Mucosa of descending colon (tissue), 3 donors: ENCODE measurements at places on chromosomes 2 and 18.
A peak's percentile ranks its signal among the peaks of the same experiment; 100 is the strongest.

DNA sequence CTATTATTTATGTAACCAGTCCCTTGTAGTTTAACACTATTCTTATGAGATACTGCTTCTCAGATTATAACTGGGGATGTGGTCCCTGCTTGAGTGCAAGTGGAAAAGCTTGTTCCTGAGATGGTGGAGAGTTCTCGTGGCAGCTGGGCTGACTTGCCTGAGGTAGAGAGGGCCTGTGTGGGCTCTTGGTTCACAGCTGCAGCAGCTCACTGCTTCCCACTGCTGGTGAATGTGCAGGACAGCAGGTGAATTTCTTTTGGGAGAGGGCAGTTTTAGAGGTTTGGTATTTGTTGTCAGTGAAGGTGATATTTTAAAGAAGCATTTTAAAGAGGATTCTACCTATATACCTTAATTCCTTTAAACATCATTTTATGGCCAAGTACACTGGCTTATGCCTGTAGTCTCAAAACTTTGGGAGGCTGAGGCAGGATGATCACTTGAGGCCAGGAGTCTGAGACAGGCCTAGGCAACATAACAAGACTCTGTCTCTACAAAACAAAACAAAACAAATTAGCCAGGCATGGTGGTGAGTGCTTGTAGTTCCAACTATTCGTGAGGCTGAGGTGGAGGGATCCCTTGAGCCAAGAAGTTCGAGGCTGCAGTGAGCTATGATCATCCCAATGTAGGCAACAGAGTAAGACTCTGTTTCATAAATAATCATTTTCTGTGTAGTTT lies 94.8 kb downstream of the MTA3 start:
- peak; percentile 64 for DNase-seq

DNA sequence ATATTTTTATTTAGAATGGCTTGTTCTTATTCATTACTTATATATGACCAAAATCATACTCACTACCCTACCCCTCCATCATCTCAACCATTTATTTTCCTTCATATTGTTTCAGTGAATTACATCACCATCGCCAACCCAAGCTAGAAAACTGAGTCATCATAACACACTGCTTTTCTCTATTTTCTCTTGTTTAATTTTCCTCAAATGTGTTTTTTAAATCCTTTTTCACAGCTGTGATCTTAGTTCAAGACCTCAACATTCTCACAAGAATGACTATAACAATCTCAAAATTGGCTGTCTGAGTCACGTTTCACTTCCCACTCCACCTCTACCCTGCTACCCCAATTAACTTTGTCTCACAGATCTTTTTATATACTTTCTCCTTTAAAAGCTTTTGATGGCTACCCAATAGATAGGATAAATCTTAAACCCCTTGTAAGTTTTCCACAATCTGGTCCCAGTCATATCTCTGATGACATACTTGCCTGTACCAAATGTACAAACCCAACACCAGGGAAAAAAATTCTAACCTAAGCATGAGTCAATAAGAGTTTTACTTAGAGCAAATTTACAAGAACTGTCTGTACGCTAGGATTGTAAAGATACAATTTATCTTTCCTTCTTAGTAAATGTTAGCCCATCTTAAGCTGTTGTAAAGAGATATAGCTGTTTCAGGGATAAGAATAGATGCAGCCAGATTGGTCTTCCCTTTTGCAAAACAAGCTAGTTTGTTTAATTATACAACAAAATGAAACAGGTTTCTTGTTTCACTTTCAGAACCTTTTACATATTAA lies 635.1 kb upstream of the SLC39A10 start:
- DNase-seq = no peak

- DNase-seq = no peak
Measured at GRCh38 chr2:85680707-85681371, 12.8 kb upstream of the SFTPB start.

DNA sequence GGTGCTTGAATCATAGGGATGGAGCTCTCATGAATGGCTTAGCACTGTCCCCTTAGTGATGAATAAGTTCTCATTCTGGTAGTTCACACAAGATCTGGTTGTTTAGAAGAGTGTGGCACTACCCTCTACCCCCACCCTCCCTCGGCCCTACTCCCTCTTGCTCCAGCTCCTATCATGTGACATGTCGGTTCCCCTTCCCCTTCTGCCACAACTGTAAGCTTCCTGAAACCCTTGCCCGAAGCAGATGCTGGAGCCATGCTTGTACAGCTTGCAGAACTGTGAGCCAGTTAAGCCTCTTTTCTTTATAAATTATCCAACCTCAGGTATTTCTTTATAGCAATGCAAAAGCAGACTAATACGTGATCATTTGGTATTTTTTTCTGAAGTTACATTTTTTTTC lies 1012.6 kb downstream of the BCL11A start:
- no peak for DNase-seq

GRCh38 chr18:8069708-8070107 lies 502.6 kb downstream of the PTPRM start:
- no peak for DNase-seq

- DNase-seq = no peak
Measured at GRCh38 chr2:216787851-216788540, 71.9 kb downstream of the TNP1 start.
